ENCODE measurements at places on chromosomes 7 and 10.

GRCh38 chr7:105191331-105191730, 177.3 kb downstream of the KMT2E start:
- peak; percentile 79 for DNase-seq

DNA sequence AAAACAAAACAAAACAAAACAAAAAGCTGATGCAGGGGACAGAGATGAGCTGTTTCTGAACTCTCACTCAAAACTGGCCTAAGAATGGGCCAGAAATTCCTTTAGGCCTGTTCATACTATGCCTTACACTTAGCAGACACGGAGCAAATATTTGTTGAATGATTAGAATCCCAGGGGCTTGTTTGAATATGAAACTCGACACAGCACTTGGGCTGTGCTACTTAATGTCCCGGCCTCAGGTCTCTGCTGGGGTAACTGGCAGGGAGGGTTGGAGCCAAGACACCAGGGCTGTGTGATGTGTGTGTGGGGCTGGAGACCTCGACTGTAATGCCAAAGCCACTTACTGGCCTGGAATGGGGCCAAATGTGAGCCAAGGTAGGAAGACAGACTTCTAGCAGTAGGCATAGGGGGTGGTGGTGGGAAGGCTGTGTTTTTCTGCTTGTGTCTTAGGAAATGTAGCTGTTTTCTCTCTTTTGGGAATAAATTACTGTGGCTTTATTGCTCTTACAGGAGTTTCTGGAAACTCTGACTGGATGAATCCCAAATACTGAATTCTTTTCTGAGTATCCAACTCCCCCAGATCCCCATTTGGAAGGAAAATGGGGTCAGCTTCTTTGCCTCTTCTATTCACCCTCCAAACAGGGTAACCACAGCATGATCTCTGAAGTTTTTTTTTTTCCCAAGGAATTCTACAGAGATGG, 66.7 kb downstream of the EMX2 start:
- no peak for DNase-seq

GRCh38 chr10:8305876-8306652, 251.6 kb downstream of the GATA3 start:
- DNase-seq: no peak

DNA sequence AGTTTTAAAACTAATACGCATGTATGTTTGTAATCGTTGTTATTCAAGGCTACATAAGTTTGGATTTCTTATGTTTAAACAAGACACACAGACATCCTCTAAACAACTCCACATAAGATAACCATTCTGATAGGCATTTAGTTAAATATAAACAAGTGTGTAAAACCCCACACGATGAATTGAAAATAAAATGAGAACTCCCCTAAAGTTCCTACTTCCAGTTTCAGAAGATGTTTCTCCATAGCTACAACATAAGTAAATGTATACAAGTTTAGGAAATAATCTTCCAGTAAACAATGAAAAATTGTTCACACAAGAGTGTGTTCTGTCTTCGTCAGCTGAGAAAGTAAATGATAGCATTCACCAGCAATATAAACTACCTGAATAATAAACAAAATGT, 246.8 kb downstream of the RNLS start:
- peak; percentile 51 for DNase-seq

DNA sequence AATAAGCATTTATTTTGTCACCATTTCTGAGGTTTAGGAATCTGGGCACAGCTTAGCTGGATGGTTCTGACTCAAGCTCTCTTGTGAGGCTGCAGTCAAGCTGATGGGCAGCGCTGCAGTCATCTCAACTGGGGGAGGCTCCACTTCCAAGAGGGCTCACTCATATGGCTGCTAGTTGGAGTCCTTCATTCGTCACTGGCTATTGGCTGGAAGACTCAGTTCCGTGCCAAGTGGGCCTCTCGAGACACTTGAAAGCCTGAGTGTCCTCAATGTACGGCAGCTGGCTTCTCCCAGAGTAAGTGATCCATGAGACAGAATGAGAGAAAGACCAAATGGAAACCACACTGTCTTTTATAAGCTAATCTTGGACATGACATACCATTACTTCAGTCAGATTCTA, 21.6 kb upstream of the COL13A1 start:
- DNase-seq: no peak

GRCh38 chr10:103188853-103189252, 4.2 kb downstream of the NT5C2 start:
- no peak for DNase-seq

GRCh38 chr7:12653518-12653917, 33.9 kb upstream of the ARL4A start:
- DNase-seq: no peak

DNA sequence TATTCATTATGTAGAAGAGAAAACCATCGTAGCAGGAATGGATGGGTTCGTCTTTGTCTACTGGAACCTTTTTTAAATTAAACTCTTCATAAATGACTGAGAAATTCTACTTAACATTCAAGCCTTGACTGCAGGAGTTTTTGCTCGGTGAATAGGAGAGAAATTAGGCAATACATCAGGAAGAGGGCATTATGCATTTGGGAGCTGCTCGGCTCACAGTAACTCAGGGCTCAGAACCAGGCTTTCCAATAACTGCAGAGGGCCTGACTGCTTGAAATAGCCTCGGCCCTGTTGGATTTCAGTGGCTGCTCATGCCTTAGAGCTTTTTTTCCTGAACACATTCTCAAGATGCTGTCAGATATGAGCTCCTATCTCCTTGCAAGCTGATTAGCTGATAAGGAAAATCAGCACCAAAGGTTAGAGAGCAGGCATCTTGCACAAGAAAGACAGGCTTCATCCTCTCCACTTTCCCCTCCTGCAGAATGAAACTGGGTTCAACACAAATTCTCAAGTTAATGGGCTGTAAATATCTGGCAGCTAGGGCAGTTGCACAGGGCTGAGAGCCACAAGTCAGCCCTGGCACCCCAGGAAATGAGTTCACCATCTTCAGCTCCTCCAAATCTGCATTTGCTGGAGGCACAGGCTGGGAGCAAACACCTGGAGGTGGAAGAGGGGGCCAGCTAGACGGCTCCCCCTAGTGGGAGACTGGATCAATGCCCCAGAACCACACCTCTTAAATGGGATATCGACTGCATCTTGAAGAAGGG, 24.3 kb downstream of the TECTB start:
- DNase-seq: peak; percentile 7

- no peak for DNase-seq
Measured at GRCh38 chr10:132858121-132859081, 72.5 kb upstream of the NKX6-2 start.

DNA sequence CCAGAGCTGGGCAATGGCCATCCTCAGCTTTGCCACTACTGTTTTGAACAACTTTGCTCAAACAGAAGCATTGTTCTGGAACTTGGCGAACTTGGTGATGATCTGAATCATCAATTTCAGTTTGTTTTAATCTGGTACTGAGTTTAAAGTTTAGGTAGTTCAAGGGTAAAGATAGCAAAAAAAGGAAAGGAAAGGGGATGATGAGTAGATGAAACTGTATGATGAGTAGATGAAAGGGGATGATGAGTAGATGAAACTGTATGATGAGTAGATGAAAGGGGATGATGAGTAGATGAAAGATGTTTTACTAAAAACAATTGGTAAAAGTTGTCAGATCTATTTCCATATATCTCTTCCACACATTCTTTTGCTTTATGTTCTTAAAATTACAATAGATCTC, 737.0 kb downstream of the LRMDA start:
- no peak for DNase-seq

DNA sequence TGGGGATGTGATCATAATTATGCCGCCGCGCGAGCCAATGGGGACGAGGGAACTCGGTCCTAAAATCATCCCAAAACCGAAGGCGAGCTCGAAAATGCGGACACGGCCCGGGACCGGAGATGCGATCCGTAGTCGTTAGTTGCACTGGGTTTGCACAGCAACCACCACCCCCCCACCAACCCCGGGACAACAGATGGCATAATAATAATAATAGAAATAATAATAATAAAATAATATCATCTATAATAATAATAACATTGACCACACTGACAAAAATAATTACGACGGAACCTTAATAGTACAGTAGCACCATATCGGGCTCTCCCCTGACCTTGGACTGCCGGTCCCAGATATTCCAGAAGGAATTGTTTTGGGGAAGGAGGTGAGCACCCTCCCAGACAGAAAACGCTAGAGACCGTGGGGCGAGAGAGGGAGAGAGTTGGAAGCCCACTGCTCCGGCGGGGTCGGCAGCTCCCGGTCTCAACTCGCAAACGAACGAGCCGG, 1.1 kb upstream of the EMX2 start:
- no peak for DNase-seq

- DNase-seq: peak; percentile 83
Measured at GRCh38 chr10:26706206-26706605, 8.7 kb downstream of the PDSS1 start.

- DNase-seq: peak; percentile 84
Measured at GRCh38 chr7:48090095-48090805, 1.2 kb downstream of the UPP1 start.

DNA sequence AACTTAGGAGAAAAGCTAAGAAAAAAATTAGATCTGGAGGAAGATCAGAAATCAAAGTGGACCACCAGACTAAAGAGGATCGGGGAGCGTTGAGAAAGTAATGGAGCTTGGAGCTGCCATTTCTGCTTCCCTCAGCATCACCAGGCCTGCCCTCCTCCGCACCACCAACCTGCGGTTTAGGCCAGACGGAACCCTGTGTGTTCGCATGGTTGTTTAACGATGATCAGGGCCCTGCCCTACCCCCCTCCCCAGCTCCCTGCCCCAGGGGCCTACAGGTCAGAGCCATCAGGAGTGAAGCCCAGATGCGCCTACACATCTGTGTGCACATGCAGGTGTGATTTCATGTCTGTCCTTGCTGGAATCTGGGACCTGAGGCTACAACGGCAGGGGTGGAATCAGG, 45.7 kb downstream of the EBF3 start:
- no peak for DNase-seq

DNA sequence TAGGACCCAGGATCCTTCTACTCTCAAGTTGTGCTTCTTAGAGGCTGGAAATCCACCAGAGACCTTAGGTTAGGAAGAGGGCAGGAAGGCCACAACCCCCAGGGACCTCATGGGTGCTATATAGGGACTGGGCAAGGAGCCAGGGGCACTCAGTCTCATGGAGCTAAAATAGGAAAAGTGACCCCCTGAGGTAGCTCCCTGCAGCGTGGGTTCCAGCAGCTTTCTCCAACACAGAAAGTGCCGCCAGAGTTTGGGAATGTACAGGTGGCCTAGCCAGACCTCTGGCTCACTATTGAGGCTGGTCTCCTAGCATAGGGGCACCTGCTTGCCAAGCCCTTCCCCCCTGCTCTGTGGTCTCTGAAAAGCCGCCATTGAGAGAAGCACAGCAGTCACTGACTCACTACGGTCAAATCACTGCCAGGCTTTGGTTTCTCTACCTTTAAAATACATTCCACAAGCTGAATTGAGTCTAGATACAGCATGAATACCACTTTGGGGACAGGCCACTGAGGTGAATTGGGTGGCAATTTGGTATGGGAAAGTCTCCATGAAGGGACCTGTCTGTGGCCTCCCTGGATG, 333.2 kb upstream of the PODXL start:
- no peak for DNase-seq

DNA sequence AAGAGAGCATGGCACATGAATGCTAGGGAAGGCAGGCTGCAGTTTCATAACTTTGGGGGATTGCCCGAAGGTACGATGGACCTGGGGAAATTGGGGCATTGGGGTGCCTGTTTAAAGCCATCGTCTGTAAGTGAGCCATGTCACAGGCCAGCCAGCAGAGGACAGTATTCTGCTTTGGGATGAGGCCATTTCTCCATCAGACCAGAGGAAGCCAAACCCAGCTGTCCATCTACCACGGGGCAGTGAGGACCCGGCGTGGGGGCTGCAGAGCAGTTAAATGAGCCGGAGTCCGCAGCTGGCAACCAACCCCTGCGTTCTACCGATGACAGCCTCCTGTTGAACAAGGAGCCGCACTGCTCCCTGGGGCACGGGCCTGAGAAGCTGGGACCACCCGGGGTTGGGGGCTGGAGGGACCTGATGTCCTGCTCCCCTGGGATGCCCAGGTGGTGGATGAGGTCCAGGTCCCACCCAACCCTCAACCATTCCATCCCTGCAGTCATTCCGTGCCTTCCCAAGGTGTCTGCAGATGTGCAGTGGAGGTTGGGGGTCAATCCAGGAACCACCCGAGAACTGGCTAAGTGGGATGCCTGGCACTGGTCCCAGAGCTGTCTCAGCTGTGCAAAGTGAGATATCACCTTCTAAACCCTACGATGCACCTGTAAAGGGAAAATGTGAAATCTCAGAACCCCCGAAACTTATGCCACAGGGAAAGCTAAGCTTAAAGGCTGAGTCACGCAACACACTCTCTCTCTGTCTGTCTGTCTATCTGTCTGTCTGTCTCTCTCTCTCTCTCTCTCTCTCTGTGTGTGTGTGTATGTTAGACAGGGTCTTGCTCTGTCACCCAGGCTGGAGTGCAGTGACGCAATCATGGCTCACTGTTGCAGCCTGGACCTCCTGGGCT, 12.1 kb upstream of the RHBDD2 start:
- DNase-seq: peak; percentile 75

GRCh38 chr7:48398191-48398590, 226.9 kb downstream of the ABCA13 start:
- no peak for DNase-seq

DNA sequence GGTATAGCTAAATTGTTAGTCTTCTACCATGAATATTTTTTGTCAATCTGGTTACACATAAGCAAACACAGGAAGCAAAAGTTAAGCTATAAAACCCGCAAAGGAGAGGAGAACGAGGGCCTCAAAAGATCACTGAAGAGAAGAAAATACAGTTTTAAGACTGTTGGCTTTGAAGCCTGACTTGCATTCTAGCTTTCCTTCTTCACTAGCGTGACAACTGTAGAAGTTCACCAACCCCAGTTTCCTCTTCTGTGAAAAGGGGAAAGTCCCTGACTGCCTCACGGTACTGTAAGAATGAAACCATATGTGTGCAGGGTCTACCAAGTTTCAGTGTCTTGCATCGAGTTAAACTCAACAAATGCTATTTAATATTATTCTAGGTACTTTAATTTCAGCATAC, 7.5 kb upstream of the LRRN3 start:
- peak; percentile 89 for DNase-seq

DNA sequence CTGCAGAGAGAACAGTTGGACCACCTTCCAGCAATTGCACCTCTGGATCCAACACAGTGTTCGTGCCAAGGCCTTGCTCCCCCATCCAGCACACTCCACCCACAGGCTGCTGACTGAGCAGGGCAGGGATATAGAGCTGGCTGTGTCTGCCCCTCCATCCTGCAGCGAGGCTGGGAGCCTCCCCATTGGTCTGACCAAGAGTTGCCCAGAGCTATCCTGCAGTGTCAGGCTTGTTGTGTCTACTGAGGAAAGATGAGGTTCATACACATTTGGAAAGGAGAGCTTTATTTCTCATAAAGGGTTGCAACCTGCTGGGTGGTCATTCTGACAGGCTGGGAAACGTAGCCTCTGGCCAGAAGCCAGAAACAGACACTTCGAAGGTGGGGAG, 27.1 kb downstream of the PRF1 start:
- no peak for DNase-seq

DNA sequence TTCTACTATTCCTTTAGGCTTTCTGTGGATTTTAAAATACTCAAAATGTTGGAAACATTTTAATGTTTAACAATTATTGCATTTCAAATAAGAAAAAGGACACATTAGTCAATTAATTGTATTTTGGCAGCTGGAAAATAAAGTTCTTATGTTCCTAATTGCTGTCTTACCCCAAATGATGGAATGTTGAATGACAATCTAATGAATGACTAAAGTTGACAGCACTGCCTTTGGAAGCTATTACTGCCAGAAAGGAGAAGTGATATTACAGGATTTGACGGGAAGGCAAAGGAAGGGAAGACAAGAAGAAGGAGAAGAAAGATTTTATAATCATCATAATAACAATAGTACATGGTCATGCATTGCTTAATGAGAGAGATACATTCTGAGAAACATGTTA, 23.4 kb upstream of the TMEM229A start:
- DNase-seq: no peak
